Mesothelial cell of epicardium (in vitro differentiated cells): ENCODE measurements at places on chromosomes 12 and 14. TPM values are rescaled to one million over a fixed set of nuclear protein-coding genes. Genes with fewer than 3 reads are reported as not detected.

- H3K27ac ChIP-seq = peak overlapping the region; percentile 7
- H3K4me1 ChIP-seq = peaks cover 24% of the 10 kb centered on the region
- DNase-seq = no peak
- H3K4me3 ChIP-seq = no peak overlapping the region
- no peaks in the 10 kb centered on the region for H3K27me3 ChIP-seq
Measured at GRCh38 chr14:68047906-68048305, 228.3 kb downstream of the RAD51B start.

DNA sequence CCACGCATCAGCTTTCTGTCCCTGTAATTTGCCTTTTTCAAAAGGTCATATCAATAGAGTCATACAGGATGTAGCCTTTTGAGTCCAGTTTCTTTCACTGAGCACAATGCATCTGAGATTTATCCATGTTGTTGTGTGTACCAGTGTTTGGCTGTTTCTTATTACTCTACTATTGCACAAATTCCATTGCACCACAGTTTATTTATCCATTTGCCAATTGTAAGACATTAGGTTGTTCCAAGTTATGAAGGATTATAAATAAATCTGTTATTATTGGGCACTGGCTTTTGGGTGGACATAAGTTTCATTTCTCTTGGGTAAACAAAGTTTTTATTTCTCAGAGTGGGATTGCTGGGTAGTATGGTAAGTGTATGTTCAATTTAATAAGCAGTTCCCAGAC is 68.3 kb upstream of the TBPL2 start:
- H3K27ac ChIP-seq = no peak overlapping the region
- H3K4me3 ChIP-seq = no peak overlapping the region
- no peaks in the 10 kb centered on the region for H3K36me3 ChIP-seq
- H3K27me3 ChIP-seq = no peaks in the 10 kb centered on the region
- peaks cover 2% of the 10 kb centered on the region for H3K4me1 ChIP-seq

DNA sequence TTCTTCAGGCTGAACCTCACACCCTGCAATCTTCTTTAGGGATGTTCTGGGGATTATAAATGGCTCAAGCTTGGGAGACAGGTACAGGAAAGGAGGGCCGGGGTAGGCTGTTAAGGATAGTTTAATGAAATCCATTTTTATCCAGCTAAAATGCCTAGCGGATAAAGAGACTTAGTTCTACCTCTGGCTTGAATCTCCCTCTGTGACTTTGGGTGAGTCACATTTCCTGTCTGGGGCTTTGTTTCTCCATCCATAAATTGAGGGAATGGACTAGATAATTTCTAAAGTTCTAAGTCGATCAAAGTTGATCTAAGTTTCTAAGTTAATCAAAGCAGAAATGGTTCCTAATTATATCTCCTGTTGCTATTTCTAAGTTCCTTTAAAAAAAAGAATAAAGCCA is 319.6 kb upstream of the E2F7 start:
- peaks cover 18% of the 10 kb centered on the region for H3K27me3 ChIP-seq
- no peak overlapping the region for H3K4me3 ChIP-seq

IAPP gene
- total RNA-seq = not detected in 3 replicates

GRCh38 chr14:75711796-75712211 is 50.8 kb downstream of the TTLL5 start:
- peak; percentile 65 for DNase-seq
- peaks cover 2% of the 10 kb centered on the region for H3K36me3 ChIP-seq
- H3K27ac ChIP-seq = peak overlapping the region; percentile 99
- no peaks in the 10 kb centered on the region for H3K27me3 ChIP-seq
- H3K4me3 ChIP-seq = peak overlapping the region; percentile 1
- peaks cover 42% of the 10 kb centered on the region for H3K4me1 ChIP-seq
